Left renal pelvis (tissue), 4 donors: ENCODE measurements at places on chromosomes 3 and 15. TPM values are rescaled to one million over a fixed set of nuclear protein-coding genes. Genes with fewer than 3 reads are reported as not detected.

DNA sequence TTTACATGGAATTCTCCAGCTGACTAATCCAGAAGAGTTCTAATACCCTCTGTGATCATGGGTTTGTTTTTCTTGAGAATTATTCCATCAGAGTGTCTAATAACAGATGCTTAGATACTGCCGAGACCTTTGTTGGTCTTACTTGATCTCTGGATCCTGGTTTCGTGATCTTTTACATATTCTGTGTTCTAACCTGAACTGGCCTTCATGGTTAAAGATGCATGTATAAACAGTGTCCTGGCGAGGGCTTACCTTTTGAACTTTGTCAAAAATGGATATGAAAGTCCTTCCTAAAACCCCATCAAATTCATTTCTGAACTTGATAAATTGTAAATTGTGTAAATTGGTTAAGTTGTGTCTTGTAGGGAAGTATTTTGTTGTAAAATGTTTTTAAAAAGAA lies 24.8 kb downstream of the UBE2Q2 start:
- DNase-seq = no peak

DNA sequence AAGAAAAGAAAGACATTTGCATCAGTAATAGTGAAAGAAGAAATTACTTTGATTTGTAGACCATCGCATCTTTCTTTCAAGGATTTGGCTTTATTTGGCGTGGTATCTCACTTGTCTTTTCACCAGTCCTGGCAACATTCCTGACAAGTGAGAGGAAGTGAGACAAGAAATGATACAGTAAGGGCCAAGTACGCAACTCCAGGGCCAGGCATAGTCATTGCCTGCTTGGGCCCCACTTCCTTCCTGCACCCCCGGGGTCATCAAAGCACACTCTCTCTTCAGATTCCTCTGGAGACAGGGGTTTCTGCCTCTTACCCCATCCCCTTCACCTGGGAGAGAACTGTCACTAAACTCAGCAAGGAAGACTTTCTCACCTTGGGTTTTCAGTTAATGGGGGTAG lies 55.1 kb downstream of the CD47 start:
- no peak for DNase-seq

DNA sequence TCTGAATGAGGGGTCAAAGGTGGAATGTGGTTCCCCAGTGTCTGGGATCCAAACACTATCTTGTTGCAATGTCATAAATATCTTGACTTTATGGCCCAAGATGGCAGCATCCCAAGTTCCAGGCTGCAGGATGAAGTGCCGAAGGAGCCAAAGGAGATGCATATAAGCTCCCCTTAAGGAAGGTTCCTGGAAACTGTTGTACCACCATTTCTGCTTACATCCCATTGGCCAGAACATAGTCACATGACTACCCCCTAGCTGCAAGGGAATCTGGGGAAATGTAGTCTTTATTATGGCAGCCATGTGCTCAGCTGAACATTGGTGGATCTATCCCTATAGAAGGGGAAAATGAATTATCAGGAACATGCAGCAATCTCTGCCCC lies 54.3 kb downstream of the BDH1 start:
- DNase-seq = no peak

DNA sequence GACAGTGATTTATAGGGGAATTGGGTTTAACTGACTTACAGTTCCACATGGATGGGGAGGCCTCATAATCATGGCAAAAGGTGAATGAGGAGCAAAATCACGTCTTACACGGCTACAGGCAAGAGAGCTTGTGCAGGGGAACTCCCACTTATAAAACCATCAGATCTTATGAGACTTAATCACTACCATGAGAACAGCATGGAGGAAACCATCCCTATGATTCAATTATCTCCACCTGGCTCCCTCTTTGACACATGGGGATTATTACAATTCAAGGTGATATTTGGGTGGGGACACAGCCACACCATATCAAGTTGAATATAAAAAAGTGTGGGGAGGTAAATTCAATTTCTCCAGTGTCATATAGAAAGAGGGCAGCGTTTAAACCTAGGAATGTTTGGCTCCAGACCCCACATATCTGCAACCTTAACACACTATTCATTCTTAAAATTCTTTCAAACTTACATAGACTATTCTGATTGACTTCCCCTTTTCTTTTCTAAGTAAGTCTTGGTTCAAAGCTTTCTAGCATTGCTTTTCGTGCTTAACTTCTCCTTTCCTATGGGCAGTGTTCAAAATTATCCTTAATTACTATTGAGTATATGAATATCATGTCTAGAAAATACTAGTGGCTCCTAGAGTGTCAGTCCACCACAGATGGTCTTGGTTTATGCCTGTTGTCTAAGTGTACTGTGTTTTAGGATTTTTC lies 446.7 kb upstream of the GBE1 start:
- DNase-seq = no peak

DNA sequence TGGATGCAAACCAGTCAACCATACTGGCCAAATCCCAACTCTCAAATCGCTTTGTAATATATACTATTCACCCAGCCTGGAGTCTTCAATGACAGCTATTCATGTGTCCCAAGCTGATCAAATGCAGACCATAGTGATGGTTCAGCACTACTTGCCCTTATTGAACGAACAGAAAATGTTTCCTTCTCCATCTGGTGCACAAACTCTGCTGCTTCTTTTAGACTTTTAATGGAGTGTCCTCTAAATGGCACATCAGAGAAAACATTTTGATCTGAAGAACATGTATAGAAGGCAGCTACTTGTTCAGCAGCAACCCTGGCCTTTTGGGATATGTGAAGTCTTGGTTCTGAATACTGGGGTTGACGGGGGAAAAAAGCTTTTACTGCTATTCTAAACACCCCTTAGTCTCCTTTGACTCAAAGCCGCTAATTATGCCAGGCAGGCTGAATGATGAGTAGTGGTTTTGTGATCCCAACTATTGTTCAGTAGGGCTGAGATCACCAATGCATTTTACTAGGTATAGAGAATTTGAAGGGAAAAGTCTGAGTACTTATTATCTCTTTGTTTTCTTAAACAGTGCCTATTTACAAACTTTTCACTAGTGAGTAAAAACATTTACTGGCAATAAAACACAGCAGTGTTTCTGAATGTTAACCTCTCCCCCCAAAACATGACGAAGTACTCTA lies 781.2 kb downstream of the ROBO1 start:
- no peak for DNase-seq

DNA sequence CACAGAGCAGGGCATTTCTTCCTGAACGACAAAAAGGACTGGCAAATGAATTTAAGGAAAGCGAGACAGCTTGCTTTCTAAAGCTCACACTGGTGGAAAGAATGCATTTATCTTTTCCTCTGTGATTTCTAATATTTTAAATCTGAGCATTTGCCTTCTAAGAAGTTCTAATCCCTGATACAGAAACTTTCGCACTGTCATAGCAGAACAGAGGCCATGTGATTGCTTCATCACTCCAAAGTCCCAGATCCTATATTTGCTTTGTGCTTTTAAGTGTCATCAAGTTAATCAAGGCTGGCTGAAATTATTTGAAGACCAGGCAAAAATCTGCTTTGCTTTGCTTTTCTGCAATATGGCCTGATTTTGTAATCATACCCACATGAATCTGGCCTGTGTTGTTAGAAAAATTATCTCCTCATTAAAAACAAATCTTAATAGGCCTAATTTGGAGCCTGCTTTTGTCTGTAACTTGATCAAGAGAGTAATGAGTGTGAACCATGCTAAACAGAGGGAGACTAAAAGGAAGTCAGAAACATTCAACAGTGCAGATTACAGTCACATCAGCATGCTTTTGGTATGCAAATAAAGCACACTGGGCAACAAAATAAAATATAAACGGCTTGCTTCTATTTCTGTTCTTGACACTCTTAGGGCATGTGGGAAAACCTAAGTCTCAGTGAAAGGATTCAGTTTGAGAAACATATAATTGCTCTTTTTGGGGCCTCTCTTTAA lies 178.2 kb upstream of the ADAMTS9 start:
- DNase-seq = no peak

GRCh38 chr3:40268802-40269524 lies 40.5 kb upstream of the EIF1B start:
- DNase-seq = no peak

- DNase-seq = no peak
These were observed 5.6 kb downstream of the FEZF2 start for GRCh38 chr3:62367763-62368195.

GRCh38 chr3:38085311-38085942 lies 46.4 kb downstream of the DLEC1 start:
- DNase-seq = no peak

DNA sequence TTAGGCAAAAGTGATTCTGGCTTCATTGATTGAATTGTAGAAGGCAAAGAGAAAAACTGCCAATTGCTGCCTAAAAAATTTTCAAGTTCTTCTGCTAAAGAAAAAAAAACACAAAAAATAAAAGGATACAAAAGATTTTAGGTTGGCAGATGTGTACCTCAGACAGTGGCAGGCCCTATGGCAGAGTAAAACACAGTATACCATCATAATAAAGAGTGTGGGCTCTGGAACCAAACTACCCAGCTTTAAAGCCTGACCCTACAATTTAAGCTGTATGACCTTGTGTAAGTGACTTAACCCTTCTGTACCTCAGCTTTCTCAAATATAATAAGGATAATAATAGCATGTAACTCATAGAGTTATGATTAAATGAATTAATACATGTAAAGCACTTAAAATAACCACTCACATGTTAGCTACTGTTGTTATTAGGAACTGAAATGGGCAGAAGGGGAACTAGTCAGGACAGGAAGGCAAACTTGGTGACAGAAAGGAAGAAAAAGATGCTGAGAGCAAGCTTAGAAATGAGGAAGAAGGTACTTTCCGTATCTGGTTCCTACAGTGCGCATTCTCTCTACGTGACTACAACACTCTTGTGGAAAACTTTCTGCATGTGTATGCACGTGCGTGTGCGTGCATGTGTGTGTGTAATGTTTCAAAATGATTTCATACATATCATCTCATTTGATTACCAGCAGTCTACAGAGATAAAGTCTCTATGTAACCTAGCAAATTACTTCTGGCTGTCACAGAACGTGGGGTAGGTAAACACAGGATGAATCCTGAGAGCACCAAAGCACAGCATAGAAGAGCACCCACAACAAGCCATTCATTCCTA lies 13.6 kb upstream of the GATM start:
- DNase-seq = no peak

DNA sequence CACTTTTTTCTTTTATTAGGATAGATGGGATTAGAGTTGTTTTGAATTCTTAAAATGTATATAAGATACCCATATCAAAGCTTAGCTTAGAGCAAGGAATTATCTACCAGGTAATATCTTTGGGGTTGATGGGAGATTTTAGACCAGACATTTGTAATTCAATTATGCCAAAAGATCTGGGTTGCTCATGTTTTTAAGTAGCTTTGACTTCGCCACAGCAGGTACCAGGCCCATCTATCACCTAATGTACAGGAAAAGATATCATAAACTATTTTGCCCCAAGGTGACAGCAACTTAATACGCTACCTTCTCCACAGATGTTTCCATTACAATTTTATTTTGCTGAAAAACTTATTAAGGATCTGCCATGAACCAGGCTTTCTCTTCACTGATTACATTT lies 514.6 kb upstream of the ADAMTS9 start:
- DNase-seq = no peak

DNA sequence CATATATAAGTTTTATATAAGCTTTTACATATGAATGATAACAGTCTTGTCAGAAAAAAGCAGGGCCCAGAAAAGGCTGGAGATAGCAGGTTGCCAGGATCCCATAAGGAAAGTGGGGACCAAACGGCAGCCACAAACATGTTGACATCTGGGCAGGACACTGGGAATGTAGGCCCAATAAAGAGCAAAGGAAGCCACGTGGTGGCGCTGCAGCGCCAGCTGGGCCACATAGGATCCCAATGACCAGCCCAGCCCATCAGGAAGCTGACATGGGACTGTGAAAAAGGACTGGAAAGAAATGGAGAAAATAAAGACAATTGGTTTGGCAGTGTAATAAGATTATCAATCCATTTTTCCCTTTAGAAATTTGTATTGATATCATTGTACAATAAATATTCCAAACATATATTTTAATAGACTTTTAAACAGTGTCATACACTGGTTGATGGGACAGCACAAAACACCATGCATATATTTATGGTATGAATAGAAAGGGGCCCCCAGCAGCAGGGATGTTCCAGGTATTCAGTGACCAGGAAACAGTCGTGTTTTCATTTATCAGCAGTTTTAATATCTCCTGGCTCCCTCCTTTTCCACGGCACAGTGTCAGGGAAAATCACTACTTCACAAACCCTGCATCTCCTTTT lies 89.0 kb upstream of the STRIT1 start:
- DNase-seq = peak; percentile 20

DNA sequence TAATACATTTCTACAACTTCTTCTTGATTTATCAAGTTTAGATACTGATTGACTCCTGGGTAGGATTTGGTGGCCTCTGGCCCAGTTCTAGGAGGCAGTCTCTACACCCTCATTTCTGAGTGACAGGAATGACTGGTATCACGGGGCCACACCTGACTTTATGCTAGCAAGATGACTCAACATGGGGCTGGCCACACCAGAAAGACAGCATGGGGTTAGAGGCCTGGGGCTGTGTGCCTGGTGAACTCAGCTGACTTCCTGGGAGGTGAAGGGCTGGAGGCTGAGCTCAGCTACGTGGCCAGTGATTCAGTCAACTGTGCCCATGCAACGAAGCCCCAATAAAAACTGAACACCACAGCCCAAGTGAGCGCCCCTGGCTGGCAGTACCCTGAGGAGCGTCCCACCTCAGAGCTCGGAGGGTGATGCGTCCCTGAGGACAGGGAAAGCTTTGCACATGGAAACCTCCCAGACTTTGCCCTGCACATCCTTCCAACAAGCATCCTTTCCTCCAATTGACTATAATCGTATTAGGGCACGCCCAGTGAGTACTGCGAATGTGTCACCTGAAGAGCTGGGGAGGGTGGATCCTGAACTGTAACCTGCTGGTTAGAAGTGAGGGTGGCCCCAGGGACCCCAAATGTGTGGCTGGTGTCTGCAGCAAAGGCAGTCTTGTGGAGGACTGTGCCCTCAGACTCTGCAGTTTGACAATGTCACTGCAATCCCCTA lies 57.2 kb downstream of the NIPA2 start:
- no peak for DNase-seq

DNA sequence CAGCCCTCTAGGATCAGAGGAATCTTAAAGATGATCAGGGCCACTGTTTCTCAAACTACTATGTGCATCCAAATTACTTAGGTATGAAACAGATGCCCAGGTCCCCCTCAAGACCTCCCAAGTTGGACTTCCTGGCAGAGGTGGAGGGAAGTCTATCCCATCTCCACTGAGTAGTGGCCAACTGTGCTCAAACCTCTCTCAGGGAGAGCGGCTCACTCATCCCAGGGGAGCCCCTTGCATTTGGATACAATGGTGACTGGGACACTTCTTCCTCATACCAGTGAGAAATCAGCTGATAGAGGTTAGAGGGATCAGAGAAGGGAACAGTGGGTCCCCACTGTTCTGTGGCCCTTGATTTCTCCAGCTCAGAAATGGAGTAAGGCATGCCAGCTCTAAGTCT lies 8.7 kb upstream of the WNT7A start:
- no peak for DNase-seq

DNA sequence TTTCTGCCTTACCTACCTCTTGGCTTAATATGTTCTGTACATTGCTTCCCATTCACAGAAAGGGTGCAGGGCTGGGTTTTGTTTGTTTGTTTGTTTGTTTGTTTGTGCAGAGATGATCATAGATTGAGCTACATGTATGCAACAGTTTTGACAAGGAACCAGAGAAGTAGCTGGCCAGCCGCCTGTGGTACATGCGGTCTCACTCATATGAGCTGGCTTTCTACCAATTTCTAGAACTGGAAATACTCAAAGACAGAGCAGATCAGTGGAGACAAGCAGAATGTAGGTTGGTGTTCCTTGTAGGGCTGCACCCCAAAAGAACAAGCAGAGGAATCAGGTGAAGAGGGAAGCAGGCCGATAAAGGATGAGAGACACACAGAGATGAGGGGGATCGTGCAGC lies 502.7 kb downstream of the SOX2 start:
- DNase-seq = no peak

Gene TMEM207
- polyA plus RNA-seq = 20.7 TPM

Gene PROS1
- 52.4 TPM for polyA plus RNA-seq
